ENCODE measurements at places on chromosomes 11 and 22.

- DNase-seq: no peak
Observed at GRCh38 chr22:45997077-45997776, 20.3 kb upstream of the WNT7B start.

GRCh38 chr22:17853073-17853472 is 78.8 kb upstream of the BID start:
- DNase-seq: no peak

DNA sequence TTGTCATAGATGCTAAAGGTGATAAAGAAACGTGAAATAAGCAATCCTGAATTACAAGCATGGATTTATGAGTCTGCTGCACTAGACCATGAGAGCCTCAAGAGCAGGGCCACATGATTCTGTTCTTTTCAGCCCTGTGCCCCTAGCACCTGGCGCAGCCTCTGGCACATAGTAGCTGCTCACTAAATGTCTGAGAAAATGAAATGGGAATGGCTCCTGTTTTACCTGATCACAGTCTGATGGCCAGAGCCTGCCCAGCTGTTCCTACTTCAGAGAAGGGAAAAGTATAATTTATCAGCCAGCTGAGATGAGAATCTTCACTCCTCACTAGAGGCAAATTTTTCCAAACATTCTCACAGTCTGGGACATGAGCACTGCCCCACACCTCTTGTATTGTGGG is 10.7 kb upstream of the PKNOX2 start:
- DNase-seq: no peak

DNA sequence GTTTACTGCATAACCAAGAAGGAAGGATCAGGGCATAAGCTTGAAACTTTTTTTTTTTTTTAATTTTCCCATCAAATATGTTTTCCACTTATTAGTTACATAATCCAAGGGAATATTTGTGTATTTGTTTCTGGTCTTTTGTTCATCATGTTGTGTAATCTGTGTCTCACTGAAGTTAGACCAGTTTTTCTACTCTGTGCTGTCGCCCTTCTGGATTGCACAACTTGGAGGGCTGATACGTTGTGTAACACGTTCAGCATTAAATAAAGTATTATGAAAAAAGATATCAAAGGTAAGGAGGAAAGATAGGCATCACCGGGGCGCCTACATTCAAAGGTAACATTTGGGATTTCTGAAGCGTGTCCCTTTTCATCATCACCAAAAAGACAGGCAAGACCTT is 3.3 kb upstream of the E2F8 start:
- no peak for DNase-seq

DNA sequence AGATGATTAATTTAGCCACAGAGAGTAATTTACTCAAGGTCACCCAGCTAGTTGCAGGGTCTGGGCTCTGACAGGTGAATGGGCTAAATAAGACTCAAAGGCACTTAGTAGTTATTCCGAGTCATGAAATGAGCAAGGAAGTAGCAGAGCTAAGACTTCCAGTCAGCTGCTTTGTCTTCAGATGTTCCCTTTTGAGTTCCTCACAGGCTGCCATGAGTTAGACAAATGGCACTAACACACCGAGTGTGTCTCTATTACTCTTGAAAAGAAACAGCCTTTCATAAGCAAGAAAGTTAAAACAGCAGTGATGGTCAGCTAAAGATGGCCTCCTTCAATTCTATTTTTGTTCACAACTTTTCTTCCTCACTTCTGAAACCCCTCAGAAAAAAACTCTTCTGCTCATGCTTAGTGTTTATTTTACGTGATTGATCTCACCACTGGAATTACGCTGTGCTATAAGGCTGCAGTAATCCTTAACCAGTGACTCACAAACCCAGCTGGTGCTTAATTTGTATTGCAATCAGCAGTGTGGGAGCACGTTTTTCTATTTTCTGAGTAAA is 389.1 kb downstream of the AASDHPPT start:
- DNase-seq: no peak

DNA sequence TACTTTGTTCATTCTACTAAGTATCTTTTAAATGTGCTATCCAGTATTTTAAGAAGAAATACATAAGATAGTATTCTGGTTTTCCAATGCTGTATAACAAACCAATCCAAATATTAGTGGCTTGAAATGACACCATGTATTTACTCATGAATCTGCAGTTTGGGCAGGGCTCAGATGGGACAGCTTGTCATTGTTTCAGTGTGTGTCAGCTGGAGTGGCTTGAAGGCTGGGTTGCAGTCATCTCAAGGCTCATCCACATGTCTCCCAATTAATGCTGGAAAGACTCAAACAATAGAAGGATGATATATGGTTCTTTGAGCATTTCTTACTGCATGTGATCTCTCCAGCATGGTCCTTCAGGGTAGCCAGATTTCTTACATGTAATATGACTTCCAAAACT is 146.2 kb downstream of the ARHGAP42 start:
- no peak for DNase-seq

- DNase-seq: no peak
Observed at GRCh38 chr22:48258064-48258701, 1495.7 kb downstream of the TBC1D22A start.

GRCh38 chr11:15673408-15673831 is 558.7 kb downstream of the INSC start:
- no peak for DNase-seq

GRCh38 chr22:37309211-37310074 is 27.1 kb downstream of the CYTH4 start:
- no peak for DNase-seq

DNA sequence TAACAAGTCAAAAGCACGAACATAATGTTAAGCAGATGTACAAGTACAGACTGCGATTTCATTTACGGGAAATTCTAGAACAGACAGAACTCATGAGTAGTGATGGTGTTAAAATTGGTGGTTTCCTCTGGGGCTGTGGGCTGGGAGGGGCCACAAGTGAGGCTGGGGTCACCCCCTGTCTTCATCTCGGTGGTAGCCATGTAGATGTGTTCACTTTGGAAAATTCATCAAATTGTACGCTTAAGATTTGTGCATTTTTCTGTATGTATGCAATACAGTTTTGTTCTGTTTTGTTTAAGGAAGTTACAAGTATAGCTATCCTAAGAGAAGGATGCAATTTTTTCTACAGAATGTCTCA is 504 bp upstream of the ASCC2 start:
- no peak for DNase-seq

- no peak for DNase-seq
Observed at GRCh38 chr11:77200351-77201268, 72.6 kb downstream of the MYO7A start.

- DNase-seq: no peak
Observed at GRCh38 chr11:17439316-17439782, 37.3 kb downstream of the ABCC8 start.

DNA sequence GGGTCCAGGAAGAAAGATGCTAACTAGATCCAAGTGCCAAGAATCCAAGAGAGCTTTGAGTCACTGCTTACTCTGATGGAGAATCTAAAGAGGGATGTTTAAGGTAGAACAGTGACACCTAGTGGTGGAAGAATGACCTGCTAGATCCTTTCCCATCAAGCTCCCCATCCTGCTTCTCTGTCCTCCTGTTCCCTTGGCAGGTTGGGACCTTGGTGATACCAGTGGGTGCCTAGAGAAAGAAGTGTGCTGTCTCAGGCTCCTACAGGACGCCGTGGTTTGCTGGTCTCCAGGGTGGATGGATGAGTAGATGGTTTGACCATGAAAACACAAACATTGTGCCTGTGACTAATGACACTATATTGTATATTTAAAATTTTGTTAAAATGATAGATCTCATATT is 383.7 kb downstream of the TMEM135 start:
- no peak for DNase-seq

GRCh38 chr11:133047771-133048115 is 484.6 kb downstream of the OPCML start:
- no peak for DNase-seq

DNA sequence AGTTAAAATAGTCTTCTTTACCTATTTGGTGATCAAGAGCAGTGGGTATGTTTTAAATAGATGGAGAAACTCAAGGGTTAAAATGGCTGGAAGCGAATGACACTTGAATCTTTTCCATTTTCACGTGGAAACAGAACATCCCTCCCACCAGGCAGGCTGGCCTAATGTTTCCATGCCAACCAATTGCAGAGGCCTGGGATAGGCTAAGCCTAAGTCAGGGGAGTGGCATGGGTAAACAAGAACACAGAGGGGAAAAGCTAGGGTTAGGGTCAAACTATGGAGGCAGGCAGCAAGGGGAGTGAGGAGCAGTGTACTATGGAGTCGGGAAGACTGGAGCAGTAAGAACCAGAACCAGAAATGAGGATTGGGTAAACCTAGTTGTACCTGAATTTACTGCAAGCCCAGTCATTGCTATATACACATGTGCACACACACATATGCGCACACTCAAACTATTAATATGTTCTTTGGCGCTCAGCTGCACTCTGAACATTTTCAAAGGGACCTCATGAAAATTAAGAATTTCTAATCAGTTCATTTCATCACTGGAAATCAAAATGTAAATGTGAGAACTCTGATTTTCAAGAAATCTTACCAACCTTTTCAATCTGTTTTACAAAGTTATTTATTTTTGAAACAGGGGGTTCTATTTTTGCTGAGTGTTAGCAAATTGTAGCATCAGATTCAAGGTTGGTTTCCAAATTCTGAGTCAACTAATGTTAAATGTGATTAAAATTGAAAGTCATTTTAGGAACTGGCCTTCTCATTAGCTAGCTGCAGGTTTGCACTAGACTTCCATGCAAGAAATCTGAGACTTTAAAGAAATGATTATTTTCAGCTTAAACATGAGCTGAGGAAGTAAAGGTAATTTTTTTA is 327.0 kb upstream of the CCDC90B start:
- DNase-seq: no peak

DNA sequence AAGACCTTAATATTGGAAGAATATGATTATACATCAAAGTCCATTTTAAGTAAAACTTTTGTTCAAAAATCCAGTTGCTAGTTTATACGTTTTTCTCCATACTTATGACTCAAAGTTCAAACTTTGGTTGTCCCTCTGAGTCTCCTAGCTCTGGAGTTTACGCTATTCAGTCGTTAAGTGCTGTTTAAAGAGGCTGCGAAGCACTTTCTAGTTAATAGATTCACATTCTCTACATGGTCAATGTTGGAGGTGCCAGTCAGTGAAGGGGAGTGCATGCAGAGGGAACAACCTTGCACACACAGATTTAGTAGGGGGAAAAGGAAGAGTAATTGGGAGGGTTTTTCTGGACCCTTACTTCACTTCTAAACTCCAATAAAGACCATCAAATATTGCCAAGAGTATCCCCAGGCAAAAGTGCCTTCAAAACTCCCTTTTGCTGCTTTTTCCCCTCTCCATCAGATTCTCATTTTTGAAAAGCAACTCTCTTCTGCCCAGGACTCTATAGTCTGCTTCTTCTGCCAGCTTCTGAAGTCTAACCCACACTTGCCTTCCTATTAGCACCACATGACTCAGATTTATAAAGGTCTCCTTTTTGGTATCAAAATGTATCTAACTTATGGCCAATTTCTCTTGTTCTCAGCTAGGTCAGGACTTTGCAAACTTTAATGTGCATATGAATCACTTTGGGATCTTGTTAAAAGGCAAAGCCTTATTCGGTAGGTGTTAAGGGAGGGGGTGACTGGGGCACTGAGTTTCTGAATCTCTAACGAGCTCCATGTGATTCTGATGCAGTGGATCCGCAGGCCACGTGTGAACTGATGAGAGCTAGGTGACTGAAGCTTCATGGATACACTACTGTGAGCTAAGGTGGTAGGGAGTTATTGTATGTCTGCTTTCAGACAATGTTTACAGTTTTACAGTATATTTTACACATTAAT is 96.2 kb upstream of the MTMR2 start:
- DNase-seq: no peak

DNA sequence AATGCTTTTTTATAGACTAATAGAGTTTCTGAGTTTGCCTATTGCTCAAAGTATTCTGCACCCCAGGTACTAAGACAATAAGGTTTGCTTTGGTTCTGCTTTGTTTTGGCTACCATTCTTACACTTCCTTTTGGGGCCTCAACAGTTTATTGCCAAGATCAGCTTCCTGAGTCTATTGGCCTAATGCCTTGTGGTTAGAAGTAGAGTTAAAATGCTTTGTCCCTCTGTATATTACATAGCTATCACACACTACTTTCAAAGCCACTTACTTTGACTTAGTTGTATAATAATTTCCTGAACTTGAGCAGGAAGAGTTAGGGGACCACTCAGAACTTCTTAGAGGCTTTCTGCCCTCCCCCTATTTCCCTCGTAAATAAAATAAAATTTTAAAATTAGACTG is 96.5 kb downstream of the DLG2 start:
- no peak for DNase-seq

DNA sequence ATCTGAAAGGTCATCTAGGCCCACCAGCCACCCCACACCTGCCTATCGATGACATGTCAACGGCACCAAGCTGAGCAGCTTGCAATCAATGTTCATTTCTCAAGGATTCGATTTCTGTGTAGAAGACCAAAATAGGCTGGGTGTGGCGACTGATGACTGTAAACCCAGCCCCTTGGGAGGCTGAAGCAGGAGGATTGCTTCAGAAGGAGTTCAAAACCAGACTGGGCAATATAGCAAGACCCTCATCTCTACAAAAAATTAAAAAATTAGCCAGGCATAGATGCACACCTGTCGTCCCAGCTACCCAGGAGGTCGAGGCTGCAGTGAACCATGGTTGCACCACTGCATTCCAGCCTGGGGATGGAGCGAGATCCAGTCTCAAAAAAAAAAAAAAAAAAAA is 108.7 kb downstream of the MICAL3 start:
- DNase-seq: no peak
